ENCODE measurements at places on chromosomes 1 and 21. TPM values are rescaled to one million over a fixed set of nuclear protein-coding genes. Genes with fewer than 3 reads are reported as not detected.

REG4 gene
- total RNA-seq = not detected

CFAP74 gene
- not detected for total RNA-seq

HAPLN2 gene
- 1.9 TPM for total RNA-seq

HORMAD1 gene
- not detected for total RNA-seq

DNAI4 gene
- 0.56 TPM for total RNA-seq

C8A gene
- total RNA-seq = not detected

LENEP gene
- not detected for total RNA-seq

ARTN gene
- under 0.01 TPM for total RNA-seq

TIAM1 gene
- total RNA-seq = 2.7 TPM

Measured in epithelial cell of alveolus of lung (primary cell).